Lung microvascular endothelial cell (primary cell): ENCODE measurements at places on chromosomes 2 and 18.

DNA sequence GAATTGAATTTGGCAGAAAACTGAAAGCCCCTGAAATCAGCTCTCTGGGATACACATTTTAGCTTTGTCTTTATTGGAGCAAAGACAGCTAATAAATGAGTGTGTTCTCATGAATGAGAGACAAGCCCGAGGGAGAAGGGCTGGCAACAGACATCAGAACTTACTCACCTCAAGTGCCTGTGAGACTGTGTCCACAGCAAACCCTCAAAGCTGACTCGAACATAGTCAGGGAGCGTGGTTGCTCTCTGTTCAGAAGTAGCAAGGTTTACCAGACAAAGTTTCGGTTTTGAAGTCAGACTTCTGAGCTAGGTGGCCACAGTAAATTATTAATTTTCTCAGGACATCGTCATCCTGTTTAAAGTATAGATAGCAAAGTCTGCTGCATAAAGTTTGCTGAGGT is 207.9 kb downstream of the CMPK2 start:
- no peak for DNase-seq

DNA sequence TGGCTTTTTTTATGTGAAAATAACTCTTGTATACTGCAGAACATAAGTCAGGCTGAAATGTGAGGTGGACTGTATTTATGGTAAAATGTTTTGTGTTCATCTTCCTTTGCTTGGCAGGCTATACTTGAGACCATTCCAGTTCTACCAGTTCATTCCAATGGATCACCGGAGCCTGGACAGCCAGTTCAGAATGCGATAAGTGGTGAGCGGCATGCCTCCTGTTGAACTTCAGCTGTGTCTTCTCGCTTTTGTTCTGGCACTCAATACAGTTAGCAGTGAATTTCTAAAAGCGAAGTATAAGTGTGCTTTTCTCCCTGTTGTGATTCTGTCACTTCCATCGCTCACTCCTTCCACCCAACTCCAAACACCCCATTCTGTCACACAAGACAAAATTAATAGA is 138.5 kb downstream of the ARHGAP28 start:
- DNase-seq = no peak

- DNase-seq = peak; percentile 81
Observed at GRCh38 chr2:10832203-10832936, 19.8 kb upstream of the PDIA6 start.

- DNase-seq = no peak
Observed at GRCh38 chr2:178246696-178247095, 52.4 kb downstream of the OSBPL6 start.

DNA sequence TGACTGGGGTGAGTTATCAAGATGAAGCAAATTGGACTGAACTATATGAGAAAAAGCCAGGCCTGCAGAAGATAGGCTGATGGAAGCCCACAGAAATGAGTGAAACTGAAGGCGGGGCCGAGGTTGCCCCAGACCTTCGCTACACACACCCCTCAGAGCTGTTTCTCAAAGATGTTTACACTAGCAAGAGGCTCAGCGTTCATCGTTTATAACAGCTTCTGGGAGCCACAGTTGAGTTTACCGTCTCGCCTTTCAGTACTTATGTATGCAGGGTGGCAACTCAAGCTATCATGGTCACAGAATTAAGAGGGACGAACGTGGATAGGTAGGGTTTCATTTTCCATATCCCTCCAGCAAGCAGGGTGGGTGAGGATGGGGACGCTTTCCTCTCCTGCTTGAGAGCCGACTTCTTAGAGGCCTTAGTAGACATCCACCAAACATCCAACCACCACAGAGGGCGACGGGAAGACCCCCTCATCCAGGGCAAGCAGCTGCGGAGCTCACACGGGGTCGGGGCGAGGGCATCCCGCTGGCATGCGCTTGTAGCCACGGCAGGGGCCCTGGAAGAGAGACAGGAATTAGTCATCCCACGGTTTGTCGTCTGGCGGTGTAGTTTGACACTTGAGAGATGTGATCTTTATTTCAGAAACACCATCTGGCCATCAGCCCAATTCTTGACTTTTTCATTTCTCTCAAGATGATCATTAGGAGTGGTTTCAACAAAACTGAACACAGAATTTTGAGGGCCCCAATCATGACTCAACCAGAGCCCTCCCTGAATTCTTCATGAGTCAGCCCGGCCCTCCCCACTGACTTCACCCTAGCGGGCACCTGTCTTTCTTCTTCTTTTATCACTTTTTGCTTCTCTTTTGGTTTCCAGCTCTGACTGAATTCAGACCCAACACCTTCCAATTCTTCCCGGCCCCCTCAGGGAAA is 109.1 kb upstream of the CTDP1 start:
- no peak for DNase-seq

GRCh38 chr18:49878567-49879270 is 65.4 kb upstream of the ACAA2 start:
- peak; percentile 9 for DNase-seq

- DNase-seq = no peak
Observed at GRCh38 chr2:26701596-26701995, 9.1 kb downstream of the KCNK3 start.

DNA sequence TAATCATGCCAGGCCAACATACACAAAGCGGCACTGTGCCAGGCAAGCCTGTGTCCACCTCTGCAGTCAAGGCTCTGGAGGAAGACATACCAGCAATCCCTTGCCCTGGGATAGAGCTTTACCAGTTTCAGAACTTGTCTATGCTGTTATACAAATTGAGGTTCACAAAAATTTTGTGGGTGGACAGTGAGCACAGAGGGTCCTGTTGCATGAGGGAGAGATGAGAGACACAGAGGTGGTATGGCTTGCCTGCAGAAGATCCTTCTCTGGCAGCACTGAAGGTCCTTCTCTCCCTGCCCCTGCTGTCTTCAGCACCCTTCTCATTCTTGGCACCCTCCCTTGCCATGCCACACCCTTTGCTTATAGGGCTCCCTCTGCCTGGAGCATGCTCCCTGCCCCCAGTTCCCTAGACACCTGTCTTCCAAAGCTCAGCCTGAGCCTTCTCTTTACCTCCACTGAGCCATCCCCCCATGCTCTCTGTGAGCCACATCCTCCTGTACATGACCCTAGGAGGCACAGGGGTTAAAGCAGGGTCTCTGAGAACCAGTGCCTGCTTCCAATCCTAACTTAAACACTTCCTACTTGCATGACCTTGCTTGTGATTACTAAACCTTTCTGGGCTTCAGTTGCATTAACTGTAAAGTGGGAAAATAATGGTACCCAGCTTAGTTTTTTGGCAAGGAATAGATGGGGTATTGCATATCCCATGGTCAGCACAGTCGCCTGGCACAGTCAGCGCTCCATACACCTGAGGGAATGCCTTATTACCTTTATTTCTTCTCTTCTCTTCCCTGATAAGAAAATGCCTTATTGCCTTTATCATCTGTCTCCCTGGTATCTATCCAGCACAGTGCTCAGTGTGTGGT is 857 bp downstream of the FABP1 start:
- no peak for DNase-seq
